ENCODE measurements at places on chromosomes 16 and 17.

DNA sequence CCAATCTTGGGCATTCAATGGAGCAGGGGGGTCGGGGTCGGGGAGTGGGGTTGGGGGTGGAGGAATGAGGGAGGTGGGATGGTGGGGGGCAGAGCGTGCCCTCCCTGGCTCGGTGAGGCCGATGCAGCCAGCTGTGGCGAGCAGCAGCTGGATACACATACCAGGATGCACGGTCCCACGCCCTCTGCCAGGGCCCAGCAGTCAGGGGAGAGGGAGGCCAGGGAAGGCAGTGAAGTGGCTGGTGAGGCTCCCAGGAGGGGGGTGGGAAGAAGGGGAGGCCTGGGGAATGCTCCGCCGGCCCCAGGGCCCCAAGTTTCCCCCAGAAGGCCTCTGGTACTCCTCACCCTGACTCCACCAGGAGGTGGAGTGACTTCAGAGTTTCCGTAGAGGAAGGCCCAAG lies 77.6 kb upstream of the LHX1 start:
- DNase-seq, result no peak

GRCh38 chr16:75580-76501 lies 2.2 kb upstream of the MPG start:
- no peak for DNase-seq

DNA sequence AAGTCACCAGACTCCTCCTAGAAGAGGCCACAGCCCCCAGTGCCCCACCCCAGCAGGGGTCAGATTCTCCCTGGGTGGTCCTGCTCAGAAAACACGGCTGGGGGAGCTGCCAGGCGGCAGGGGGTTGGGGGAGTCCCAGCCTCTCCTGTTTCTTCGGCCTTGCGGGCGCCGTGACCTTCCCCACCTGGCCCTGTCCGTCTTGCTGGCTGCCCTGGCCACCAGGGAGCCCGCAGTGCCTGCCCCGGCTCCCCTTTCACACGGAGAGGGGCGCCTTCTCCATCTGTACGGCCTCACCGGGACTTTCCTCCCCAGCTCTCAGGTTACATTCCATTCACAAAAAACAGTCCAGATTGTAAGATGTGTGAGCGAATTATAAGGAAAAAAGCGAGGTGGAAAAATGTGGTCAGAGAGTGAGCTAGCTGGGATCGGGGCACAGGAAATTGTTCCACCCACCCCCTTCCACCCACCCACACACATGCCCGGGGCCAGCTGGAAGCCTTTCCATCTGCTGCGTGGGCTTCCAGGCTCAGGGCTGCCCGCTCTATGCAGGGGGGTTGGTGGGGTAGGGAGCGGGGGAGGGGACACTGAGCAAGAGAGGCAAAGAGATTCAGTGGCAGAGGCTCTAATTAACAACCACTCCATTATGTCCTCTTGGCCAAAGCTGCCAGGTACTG lies 14.6 kb upstream of the CIBAR2 start:
- DNase-seq, result peak; percentile 38

DNA sequence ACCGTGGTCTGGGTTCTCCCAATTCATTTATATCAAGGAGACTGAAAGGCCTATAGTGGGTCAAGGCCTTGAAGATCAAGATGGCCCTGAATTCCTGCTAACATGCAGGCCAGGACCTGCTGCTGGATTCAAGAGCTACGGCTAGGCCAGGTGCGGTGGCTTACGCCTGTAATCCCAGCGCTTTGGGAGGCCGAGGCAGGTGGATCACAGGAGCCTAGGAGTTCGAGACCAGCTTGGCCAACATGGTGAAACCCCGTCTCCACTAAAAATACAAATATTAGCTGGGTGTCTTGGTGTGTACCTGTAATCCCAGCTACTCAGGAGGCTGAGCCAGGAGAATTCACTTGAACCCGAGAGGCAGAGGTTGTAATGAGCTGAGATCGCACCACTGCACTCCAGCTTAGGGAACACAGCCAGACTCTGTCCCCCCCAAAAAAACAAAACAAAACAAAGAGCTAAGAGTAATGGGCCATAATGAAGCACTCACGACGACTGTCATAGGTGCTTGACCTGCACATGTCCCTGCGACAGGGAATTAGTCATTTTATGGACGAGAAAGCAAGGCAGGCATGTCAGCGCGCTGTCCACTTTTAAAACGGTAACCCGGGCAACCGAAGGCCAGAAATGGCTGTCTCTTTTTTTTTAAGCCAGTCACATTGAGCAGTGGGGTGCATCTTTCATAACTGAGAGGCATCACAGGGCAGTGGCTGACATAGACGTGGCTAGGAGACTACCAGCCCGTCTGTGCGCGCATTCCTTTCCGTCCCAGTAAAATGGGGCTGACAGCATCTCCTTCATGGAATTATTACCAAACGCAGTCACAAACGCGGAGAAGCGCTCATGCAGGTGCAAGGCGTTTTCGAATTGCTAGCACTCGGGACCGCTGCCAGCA lies 1.0 kb upstream of the FBRS start:
- peak; percentile 59 for DNase-seq

- DNase-seq, result no peak
Observed at GRCh38 chr16:26531290-26531730, 535.4 kb upstream of the C16orf82 start.

DNA sequence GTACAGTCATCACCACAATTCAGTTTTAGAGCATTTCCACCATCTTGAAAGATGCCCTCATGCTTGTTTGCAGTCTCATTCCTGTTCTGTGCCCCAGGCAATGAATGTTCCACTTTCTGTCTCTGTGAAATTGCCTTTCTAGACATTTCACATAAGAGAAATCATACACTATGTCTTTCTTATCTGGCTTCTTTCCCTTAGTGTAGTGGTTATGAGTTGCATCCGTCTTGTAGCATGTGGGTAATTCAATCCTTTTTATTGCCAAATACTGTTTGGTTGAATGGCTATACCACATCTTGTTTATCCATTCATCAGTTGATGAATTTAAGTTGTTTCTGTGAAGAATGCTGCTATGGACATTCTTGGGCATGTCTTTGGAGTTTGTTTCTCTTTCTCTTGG lies 132.5 kb upstream of the PLCG2 start:
- no peak for DNase-seq

DNA sequence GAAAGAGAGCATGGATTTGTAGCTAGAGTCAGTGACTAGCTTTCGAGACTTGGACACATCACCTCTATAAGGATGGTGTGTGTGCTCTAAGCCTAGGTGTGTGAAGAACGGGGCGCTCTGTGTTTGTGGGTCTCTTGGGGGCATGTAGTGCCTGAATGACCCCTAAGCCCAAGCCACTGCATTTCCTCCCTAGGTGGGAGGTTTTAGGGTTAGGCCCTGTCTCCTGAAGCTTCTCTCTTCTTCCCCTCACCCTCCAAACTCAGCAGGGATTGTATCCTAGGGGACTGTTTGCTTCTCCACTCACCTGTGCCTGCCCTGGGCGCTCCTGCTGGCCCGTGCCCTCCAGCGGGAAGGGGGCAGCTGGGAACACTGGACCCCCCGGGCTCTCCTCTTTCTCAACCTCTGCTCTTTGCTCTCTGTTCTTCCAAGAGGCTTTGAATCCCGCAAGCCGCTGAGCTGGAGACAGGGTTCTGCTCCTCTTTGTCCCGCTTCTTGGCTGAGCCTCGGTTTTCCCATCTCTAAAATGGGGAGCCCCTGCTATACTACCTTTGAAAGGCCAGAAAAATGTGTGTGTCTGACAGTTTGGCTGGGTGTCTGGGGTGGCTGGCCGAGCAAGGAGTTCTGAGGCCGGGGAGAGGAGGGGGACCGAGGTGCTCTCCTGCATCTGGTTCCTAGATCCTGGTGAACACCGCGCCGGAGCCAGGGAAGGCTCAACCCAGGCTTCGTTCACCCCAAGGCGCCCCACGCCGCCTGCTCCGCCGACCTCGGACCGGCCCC lies 810 bp downstream of the CYGB start:
- DNase-seq, result no peak

DNA sequence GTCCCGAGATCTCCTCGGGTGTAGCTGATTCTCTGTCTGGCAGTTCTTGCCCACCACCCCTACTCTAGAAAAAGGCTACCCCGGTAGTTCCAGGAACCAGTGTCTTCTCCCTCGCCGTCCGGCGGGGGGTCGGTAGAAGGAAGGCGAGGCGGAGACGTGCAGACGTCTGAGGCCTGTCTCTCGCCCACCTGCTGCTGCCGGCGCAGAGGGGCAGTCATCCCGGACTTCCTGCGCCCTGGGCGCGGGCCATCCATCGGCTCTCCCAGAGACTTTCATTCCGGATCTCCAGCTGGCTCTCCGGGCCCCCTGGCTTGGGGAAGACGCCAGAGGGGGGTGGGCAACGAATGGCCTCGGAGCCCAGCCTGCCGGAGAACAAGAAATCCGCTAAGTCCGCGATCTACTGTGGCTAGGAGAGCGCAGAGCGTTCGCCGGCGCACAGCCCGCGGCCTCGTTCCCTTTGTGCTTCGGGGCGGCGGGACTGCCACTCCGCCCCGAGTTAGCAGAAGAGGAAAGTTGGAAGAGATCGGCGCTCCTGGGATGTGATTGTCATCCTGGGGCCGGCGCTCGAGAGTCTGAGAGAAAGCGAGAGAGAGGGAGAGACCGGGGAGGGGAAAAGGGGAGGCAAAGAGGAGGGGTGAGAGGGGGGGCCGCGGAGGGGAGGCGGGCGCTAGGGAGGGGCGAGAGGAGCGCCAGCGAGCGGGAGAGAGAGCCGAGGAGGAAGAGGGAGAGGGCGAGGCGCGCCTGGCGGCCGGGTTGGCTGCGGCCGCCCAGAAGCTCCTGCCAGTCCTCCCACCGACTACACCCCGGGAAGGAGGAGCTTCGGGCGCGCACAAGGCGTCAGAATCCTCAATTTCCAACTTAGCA lies at the start of gene IRX5:
IRX5 (plus strand) TSS at position 861 of the 864 bp plus-strand sequence. CDS start 334 bp downstream, outside the sequence.
- DNase-seq, result peak; percentile 79

DNA sequence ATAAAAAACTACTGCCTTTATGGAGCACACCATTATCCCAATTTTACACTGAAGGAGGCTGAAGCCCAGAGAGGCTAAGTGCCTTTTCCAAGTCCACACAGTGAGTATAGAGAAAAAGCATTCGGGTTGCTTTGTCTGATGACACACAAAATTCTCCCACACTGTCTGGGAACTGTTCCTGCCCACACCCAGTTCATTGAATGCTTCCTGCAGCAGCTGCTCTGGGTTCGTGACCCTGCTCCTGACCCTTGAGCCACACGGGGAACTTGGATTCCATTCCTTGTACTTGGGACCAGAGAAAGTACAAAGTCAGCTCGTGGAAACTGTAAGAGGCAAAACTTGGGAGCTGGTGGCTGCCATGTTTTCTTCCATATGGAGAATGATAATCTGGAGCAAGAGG lies 57.9 kb downstream of the AKAP1 start:
- no peak for DNase-seq

DNA sequence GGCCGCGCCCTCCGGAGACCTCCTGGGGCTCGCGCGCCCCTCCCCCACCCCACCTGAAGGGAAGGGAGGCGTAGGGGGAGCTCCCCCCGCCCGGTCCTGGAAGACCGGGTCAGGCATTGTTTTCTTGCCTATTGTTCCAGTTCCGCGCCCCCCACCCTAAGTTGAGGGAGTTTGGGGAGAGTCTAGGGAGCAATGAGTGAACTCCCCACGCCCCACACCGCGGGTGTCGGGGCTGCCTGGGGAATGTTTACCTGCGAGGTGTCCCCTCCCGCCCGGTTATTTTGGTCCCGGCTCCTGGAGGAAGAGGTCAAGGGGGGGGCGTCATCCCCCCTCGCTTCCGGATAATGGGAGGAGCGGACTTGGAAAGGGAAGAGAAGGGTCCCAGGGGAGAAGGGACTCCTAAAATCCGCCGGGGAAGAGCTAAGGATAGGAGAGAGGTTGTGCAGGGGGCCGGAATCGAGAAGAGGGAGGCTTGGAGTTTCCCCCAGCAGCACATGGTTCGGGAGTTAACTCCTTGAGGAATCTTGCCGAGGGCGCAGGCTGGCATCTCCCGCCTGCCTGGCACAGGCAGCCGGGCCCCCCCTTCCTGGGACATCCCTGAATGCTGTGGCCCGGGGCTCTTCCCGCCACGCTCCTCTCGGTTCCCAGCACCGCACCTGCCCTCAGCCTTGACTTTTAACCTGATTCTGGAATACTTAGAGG lies 881 bp downstream of the MLLT6 start:
- peak; percentile 29 for DNase-seq

GRCh38 chr17:64095144-64095882 lies 34.6 kb downstream of the ERN1 start:
- DNase-seq, result peak; percentile 3

- no peak for DNase-seq
Observed at GRCh38 chr17:27206447-27206846, 87.5 kb upstream of the WSB1 start.

- DNase-seq, result peak; percentile 92
Observed at GRCh38 chr16:89505204-89506112, 2.7 kb upstream of the SPG7 start.

GRCh38 chr17:48610282-48611211 lies at the start of gene HOXB7:
HOXB7 (minus strand) TSS chr17:48611017; CDS start chr17:48610918, 99 bp downstream.
- DNase-seq, result peak; percentile 42

All from kidney glomerular epithelial cell (primary cell).